ENCODE measurements at places on chromosomes 3 and 15.

- no peak for DNase-seq
These were observed 235.7 kb upstream of the ATP10A start for GRCh38 chr15:26098801-26099200.

- no peak for DNase-seq
These were observed 27.3 kb downstream of the ARL8B start for GRCh38 chr3:5149306-5149880.

GRCh38 chr3:60207905-60208304 lies 1043.3 kb downstream of the FHIT start:
- no peak for DNase-seq

DNA sequence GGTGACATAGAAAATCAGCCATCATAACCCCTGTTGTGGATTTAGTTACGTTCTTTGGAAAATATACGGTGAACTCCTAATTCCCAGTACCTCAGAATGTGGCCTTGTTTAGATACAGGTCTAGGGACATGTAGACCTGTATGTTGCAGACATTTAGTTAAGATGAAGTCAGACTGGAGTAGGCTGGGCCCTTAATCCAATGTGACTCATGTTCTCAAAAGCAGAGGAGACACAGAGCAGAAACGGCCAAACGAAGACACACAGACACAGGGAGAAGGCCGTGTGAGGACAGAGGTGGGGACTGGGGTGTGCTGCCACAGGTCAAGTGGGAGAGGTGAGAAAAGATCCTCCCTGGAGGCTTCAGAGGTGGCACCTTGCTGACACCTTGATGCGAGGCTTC lies 119.0 kb upstream of the PROK2 start:
- DNase-seq = no peak

GRCh38 chr3:113714702-113715101 lies 18.3 kb upstream of the USF3 start:
- DNase-seq = no peak

GRCh38 chr3:14652-15051 lies 181.9 kb upstream of the CHL1 start:
- DNase-seq = no peak

- no peak for DNase-seq
These were observed 368.6 kb upstream of the RBMS3 start for GRCh38 chr3:28912120-28912885.

DNA sequence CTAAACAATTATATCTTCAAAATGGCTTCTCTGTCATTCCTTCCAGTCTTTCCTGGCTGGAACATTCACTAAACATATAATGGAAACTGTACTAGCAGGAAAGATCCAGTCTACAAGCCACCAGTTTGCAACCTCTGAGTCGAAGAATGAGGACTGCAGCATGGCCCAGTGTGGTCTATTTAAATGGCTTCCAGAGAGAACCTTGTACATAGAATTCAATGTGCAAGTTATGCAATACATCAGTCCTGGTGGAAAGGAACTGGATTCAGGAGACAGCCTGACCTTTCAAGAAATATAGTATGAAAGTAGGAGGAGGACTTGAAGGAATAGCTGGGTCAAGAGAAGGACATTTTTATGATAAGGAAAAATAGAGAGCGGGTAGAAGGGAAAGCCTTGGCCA lies 49.9 kb downstream of the NEK10 start:
- DNase-seq = no peak

GRCh38 chr15:31031471-31032067 lies 40.1 kb upstream of the MTMR10 start:
- no peak for DNase-seq

GRCh38 chr15:74167891-74168331 lies 5.6 kb upstream of the ISLR start:
- no peak for DNase-seq
